NB4 (cell line): ENCODE measurements at places on chromosomes 11 and 22.

DNA sequence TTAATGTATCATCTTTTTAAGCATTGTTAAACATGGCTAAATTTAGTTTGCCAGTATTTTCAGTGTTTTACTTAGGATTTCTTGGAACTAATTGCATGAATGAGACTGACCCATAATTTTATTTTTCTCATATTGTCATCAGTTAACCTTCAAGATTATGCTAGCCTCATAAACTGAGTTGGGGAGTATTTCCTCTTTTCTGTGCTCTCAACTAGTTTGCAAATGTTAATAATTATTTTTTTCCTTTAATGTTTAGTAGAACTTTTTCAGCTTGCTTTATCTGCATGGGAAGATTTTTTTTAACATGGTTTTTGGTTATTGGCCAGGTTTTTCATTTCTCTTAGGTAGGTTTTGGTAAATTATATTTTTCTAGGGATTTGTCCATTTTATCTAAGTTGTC, 235.4 kb upstream of the SESN3 start:
- DNase-seq: peak; percentile 29

DNA sequence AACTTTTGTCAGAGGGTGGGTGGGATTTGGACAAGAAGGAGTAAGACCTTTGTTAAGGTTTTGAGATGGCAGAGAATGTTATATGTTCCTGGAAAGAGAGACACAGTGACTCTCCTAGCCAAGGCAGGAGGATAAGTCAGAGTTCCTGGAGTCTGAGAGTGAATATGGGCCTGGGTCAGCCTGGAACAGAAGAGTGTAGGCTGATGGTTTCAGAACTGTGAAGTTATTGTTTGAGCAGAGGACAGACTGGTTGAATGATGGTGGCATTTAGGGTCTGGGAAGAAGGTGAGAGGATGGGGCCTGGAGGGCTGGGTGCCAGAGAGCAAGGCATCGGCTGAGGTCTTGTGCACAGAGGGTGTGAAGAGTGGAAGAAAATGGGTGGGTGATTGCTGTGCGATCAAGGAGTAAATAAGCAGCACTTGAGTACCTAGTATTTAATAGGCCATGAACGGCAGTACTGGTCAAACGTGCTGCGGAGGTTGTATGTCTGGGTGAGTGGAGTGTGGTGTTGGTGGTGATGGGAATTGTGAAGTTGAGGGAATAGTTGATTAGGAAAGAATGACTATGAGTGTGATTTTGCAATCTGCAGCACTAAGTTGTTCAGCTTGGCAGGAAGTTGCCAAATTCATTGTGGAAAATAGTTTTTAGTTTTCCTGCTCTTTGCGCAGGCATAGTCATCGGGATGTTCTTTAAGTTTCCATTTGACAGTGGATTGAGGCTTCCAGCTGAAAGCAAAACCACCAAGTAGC, 1.8 kb downstream of the PANX1 start:
- peak; percentile 47 for DNase-seq

DNA sequence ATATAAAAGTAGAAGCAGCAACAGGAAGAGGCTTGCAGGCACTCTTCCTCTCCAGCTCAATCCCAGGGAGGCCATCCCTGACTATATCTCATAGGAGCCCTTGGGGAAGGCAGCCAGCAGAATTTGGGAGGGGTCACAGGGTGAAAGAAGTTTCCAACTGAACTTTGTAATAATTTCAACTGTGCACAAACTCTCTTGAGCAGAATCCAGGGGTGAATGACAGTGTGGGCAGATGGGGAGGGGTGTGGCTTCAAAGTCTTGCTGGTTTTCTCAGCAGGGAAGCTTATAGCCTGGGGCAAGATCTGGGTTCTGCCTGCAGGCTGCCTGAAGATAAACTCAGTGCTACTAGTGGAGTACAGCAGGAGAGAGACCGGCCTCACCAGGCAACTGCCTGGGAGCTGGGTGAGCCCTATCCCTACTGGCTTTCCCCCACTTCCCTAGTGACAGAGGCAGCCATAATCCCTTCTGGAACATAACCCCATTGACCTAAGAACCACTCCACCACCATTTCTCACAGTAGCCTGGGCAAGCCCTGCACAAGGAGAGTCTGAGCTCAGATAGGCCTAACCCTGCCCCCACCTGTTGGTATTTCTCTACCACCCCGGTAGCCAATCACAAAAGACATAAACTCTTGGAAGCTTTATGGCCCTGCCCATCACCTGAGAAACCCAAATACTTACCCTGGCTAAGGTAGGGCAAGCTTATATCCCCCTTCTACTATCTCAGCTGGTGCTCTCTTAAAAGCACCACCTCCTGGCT, 17.8 kb upstream of the TTC12 start:
- DNase-seq: no peak

- DNase-seq: no peak
Measured at GRCh38 chr22:46159777-46160176, 9.5 kb downstream of the PPARA start.

GRCh38 chr11:38219636-38220035, 1621.6 kb upstream of the RAG2 start:
- no peak for DNase-seq

DNA sequence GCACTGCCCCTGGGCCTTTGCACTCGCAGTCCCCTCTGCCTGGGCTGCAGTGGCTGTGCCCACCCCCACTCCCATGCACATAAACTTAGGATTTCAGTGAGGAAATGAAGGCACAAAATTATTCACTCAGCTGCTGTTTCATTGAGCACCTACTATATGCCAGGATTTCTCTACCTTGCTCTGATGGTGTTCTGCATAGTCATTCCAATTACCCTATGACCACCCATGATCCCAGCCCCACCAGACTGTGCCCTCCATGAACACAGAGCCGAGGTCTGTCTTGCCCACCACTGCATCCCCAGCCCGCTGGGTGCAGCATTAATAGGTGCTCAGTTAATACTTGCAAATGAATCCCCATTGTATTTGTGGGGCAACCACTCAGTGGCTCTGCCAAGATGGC, 10.9 kb downstream of the CYTH4 start:
- DNase-seq: no peak

DNA sequence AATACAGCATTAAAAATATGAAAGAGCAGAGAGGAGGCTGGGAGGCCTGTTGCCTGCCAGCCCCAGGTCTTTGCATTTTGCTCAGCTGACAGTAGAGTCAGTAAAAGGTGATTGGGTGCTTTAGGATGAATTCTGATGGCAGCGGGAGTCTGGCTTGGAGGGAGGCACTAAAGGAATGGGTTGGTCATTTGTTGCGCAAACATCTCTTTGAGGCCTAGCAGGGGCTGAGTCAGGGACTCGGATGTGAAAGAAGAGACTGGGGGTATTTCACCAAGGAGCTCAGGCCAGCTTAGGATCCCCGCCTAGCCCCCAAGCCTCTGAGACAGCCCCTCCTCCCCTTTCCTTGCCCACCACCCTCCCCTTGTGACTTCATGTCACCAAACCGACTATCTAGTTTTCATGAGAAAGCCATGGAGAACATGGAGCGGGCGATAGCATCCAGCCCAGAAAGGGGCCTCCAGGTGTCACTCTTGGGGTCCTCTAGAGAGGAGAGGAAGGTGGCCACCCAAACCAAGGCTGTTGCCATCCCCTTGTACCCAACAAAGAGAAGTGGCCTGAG, 9.7 kb downstream of the DGKZ start:
- DNase-seq: peak; percentile 95

DNA sequence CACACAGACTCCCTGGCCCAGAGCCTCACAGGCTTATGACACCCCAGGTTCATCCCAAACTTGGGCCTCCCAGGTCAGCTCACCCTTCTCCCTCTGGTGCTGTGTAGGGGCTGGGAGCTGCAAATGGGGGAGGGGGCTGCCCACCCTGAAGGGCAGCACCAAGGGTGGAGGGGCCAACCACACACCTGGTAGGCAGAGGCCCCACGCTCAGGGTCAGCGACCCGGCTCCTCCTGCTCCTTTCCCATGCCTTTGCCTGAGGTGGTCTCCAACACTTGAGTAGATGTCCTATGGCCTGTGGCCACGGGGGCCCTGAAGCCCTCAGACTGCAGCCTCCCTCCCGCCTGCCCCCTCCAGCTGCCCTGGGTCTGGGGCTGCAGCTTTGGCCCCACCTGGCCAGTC, 3.4 kb downstream of the DGCR6 start:
- DNase-seq: no peak

- no peak for DNase-seq
Measured at GRCh38 chr11:120610111-120610510, 98.6 kb downstream of the GRIK4 start.

DNA sequence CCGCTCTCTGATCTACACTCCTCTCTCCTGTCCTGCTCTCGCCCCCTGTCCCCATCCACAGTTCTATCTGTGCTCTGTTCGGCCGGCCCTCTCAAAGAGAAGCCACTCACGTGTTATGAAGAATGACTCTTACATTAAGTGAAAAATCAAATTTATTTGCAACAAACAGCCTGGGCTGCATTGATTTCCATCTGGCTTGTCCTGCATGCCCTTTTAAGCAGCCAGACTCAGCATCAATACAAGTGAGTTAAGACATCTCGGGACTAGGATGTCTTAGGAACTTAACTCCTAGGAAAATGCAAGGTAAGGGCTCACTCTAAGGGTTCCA, 373.5 kb downstream of the TENM4 start:
- DNase-seq: no peak

GRCh38 chr11:107006076-107006833, 12.0 kb downstream of the GUCY1A2 start:
- no peak for DNase-seq

- no peak for DNase-seq
Measured at GRCh38 chr11:83153764-83154163, 3.2 kb upstream of the PCF11 start.

DNA sequence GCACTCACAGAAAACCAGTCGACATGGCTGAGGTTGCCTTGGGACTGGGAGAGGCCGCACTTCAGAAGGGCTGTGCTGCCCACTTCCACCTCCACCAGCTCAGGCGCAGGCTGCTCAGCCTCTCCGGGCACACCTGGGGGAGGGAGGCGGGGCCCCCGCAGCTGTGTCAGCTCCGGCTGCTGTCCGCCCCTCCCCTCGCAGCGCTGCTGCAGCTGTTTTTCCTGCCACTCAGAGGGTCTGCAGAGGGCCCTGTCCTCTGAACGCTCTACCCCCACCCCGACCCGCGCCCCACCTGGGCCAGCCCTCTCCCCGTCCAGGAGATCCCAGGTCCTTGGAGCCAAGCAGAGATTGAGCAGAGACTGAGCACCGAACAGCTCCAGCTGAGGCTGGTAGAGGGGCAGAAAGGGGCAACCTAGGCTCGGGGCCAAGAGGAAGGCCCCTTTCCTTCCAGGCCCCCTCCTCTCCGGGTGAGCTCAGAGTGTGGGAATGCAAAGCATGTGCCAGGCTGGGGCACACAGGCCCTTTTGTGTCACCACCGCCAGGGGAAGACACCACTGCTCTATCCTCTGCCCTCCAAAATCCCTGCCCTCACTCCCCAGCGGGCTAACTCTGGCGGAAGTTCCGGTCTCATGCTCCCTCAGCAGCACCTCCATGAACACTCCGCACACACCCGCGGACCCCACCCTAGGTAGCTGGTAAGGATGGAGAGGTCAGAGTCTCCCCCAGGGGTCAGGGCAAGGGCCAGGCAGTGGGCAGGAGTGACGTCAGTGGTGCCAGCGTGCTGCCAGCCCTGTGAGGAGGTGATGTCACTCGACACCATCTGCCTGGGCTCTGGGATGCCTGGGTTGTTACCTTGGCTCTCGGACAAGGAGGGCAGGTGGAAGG, 1.6 kb downstream of the MCAM start:
- no peak for DNase-seq

DNA sequence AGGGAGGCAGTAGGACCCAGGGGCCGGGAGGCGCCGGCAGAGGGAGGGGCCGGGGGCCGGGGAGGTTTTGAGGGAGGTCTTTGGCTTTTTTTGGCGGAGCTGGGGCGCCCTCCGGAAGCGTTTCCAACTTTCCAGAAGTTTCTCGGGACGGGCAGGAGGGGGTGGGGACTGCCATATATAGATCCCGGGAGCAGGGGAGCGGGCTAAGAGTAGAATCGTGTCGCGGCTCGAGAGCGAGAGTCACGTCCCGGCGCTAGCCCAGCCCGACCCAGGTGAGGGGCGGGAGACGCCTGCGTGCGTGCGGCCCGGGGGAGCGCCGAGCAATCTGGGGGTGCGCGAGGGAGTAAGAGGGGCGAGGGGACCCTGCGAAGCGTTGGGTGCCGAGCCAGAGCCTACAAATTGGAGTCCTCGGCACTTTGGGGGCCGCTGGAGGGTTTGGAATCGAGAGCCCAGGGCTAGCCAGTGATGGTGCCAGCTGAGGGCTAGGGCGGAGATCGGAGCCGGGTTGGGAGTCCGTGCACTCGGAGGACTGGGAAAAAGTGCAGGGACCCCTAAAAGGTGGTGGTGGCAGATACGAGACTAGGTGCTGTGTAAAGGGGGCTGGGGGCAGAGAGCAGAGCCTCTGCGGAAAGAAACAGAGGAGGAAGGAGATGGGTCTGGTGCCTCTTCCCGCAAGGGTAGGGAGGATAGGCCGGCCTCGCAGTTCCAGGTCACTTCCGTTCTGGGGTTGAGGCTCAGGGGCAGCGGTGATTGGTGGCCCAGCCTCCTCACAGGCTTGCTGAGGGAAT, at the start of gene SERPINH1:
Gene SERPINH1, plus strand, starts transcription at position 206 of the 788 bp plus-strand sequence. CDS start 4,097 bp downstream, outside the sequence.
- peak; percentile 91 for DNase-seq

DNA sequence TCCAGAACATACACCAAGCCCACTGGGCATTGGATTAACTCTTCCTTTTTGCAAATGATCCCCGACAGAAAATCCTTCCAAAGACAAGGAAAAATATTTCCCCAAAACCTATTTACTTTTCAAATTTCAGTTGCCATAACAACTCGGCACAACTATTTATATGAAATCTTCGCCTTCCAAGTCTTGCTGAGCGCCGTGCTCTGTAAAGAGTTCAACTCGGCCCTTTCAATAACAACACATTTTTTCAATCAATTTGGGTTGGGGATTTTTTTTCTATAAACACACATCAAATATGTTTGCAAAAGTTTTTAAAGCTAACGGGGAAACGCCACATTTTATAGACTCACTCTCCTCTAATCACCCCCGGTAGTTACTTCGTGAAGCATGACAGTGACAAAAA, 333.8 kb downstream of the MN1 start:
- DNase-seq: no peak

- DNase-seq: no peak
Measured at GRCh38 chr11:11425806-11426205, 72.8 kb upstream of the CSNK2A3 start.

DNA sequence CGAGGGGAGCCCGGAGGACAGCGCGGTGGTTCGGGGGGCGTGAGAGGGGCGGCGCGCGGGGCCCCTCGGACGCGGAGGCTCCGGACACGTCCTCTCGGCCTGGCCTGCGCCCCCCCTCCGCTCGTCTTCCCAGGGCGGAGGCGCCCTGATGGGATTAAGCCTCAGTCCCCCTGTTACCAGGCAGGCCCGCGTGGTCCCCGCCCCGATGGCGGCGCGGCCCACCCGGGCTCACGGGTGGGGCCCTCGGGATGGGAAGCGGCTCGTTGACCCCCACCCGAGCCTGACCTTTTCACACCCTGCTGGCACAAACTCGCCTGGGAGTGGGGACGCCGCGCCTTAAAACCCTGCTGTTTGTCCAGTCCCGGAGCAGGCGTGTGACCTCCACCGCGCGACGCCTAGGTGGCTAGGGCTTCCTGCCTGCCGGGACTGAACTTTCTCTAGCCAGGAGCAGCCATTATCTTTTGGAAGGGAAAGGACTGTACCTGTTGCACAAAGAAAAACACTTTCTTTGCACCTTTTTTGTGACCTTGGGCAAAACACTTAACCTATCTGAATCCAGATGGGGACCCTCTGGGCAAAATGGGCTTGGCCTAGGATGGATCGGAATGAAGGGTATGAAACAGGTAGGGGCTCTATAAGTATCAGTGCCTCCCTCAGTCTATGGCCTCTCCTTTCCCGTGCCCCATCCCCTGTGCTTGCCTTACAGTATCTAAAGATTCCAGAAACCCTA, 1.0 kb downstream of the KIAA1671 start:
- no peak for DNase-seq
